ENCODE measurements at places on chromosomes 4 and X.

- no peak for DNase-seq
Measured at GRCh38 chr4:158827543-158827981, 58.7 kb downstream of the FNIP2 start.

GRCh38 chr4:137703195-137703594, 170.9 kb upstream of the PCDH18 start:
- no peak for DNase-seq

GRCh38 chr4:19346636-19347035, 905.1 kb upstream of the SLIT2 start:
- no peak for DNase-seq

GRCh38 chrX:133285341-133285740, 67.2 kb upstream of the TFDP3 start:
- DNase-seq, result no peak

- no peak for DNase-seq
Measured at GRCh38 chr4:58602022-58602421, 1491.8 kb upstream of the IGFBP7 start.

- peak; percentile 89 for DNase-seq
Measured at GRCh38 chrX:56995271-56995994, at the start of gene SPIN3. Gene SPIN3, minus strand, starts transcription at chrX:56995541. Its CDS starts 594 bp downstream, at chrX:56994947.

DNA sequence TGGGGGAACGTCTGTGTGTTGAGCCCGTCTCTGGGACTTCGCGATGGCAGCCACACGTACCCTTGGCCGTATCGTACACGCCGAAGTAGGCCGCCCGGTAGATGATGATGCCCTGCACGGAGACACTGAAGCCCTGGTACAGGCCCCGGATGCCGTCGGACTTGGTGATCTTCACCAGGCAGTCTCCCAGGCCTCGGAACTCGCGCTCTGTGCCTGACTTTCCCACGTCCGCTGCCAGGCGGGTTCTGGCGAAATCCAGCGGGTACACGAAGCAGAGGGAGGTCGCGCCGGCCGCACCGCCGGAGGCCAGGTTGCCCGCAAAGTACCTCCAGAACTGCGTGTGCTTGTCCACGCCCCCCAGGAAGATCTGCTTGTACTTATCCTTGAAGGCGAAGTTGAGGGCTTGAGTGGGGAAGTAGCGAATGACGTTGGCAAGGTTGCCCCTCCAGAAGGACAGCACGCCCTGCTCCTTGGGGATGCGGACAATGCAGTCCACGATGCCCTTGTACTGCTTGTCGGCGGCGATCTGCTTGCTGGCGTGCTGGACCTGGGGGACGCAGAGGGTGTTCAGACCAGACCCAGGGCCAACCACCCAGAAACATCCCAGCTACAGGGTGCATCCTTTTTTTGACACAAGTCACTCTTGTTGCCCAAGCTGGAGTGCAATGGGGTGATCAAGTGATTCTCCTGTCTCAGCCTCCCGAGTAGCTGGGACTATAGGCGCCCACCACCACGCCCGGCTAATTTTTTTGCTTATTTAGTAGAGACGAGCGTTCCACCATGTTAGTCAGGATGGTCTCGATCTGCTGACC, 2.5 kb downstream of the SLC25A6 start:
- DNase-seq, result peak; percentile 54

DNA sequence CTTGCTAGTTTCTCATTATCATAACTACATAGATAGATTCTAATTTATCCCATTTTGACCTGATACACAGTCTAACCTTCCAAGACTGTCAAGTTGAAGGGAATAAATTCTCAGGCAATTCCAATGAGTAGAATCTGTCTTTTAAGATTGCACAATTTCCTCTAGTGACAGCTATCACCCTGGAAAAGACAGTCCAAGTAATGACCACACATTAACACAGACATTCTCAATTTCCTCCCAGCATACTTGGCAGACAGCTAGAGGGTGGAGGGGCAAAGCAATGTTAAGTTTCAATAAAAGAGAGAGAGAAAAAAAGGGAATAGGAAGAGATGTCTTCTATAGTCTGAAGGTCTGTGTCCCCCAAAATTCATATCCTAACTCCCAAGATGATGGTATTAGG, 234.7 kb downstream of the LDB2 start:
- DNase-seq, result no peak

DNA sequence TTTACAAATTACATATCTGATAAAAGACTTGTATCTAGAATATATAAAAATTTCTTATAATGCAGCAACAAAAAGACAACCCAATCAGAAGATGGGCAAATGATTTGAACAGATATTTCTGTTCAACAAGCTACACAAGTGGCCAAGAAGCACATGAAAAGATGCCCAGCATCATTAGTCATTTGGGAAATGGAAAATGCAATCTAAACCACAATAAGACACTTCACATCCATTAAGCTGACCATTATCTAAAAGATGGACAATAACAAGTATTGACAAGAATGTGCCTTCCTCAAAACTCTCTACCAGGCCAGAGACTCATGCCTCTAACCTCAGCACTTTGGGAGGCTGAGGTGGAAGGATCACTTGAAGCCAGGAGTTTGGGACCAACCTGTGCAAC, 53.9 kb downstream of the SPINK2 start:
- no peak for DNase-seq

- DNase-seq, result no peak
Measured at GRCh38 chr4:31045724-31046318, 325.7 kb downstream of the PCDH7 start.

GRCh38 chr4:17690898-17691297, 76.5 kb downstream of the MED28 start:
- no peak for DNase-seq

Data from right lobe of liver (tissue), 6 donors.